CD4-positive, alpha-beta T cell treated with Interleukin-4 for 4 hours (primary cell): ENCODE measurements at places on chromosomes 5 and 9.

- no peak for DNase-seq
These were observed 4.7 kb downstream of the PLIN2 start for GRCh38 chr9:19122490-19123042.

DNA sequence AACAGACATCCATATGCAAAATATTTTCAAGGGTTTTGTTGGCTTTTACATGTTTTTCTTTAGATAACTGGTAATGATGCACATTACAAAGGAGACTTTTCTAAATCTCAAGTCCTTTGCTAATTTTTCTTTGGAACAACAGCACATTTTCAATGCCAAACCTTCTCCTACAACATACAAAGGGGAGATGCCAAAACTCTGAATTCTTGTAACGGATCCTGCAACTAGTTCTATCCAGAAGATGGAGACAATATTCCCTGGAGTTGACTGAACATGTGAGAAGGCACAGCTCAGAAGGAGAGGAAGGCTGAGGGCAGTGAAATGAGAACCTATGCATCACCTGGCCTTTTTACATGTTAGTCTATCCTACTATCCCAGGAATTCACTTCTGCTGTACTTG is 21.0 kb downstream of the DNAJA1 start:
- no peak for DNase-seq

DNA sequence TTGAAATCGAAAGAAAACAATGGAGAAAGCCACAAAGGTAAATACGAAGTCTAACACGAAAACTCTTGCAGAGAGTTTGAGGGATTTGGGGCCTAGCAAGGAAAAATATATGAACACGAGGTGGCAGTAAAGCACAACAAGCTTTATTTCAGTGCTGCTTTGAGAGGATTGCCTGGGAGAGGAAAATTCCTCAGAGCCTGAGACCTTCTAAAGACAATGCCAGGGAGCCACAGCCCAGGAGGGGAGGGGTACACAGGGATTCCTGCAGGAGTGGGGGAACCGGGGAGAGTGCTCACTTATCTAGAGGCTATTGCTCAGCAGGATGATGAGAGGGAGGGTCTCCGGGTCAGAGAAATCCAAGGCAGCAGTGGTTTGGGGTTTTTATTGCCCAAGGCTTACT is 134.9 kb upstream of the ADCY2 start:
- no peak for DNase-seq

- DNase-seq = no peak
These were observed 141.5 kb downstream of the GABRG2 start for GRCh38 chr5:162209005-162209605.

DNA sequence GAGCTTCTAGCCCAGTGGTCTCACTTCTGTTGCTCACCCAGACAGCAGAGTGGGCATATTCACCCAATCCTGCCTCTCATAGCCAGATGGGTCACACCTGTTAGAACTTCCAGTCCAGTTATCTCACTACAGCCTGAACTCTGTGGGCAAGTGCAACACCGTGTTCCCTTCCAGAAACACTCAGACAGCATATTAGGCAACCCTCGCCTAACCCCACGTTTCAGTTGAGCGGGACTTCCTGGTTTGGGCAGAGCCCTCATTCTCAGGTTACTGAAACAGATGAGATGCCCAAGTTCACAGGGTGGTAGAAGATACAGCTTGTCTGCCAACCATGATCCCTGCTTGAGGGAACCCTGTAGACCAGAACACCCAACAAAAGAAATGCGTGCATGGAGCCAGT is 538.2 kb downstream of the CYLC2 start:
- DNase-seq = no peak

GRCh38 chr9:83006378-83006777 is 56.6 kb downstream of the RASEF start:
- no peak for DNase-seq

DNA sequence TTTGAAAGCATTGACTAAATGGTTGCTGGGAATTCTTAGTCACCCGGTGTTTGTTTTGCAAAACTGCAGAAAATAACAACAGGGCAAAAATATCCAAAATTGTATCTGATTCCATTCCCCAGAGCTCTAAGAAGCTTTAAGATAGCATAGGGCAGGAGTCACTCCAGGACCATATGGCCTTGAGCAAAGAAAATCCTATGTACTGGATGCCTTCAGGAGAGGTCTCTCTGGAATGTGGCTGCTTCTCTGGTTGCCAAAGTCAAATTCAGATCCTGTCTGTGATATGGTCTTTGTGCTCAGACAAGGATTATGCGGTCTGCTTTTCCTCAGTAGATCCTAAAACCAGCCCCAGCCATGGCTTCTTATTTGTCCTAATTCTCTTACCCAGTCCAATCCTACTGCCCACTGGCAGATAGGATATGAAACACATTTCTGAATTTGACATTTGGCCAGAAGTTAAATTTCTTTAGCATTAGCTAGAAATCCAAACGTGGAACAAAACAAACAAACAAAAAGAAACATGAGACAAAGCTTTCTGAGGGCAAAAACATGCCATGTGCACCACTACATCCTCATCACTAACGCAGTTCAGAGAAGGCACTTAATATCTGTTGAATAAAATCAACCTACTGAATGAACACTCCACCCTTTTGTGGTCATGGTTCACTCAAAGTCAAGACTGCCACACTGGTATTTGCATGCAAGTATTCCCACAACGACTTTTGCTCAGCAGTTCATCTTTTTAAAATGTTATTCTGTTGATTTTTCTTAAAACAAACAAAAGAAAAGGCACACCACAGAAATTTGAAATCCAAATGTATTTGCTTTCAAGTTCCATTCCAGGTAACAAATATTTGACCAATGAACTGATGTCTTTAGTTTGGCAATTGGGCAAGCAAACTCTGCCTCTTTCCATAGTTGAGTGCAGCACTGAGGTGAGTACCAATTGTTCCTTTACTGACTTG is 165.7 kb downstream of the TRPM6 start:
- no peak for DNase-seq

DNA sequence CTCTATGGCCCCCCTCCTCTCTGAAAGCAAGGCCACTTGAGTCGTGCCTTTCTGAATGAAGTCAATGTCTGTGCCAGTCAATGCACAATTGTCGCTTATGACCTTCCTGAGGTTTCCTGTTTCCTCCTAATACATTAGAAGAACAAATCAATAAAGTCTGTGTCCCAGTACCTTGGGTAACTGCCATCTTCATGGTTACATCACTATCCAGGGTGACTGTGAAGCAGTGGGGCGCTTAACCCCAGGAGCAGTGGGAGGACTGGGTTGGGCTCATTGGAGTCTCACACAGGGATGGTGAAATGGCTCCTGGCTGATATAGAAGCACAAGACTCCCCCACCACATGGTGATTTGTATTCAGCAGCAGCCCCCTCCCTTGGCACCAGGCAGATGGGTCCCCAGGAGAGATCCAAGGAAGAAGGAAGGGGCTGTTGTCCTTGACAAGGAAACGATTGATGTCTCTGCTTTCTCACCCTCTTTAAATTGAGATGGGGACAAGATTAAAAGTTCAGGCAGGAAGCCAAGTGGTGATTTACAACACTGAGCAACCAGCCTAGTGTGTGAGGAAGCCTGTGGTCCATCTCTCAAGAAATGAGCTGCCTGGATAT is 261.9 kb upstream of the ZNF462 start:
- no peak for DNase-seq

DNA sequence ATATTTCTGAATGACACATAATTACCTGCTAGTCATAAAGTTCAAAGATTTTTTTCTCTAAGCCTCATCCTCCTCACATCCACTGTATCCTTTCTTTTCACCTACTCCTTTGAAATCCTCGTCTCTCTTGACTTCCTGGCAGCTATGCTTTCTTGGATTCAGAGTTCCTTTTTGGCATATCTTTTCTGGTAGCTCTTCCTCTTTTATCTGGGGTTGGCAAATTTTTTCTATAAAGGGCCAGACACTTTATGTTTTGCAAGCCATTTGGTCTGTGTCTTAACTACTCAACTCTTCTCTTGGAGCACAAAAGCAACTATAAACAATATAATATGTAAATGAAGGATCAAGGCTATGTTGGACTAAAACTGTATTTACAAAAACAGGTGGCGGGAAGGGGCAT is 197.5 kb downstream of the KIAA0825 start:
- DNase-seq = no peak

DNA sequence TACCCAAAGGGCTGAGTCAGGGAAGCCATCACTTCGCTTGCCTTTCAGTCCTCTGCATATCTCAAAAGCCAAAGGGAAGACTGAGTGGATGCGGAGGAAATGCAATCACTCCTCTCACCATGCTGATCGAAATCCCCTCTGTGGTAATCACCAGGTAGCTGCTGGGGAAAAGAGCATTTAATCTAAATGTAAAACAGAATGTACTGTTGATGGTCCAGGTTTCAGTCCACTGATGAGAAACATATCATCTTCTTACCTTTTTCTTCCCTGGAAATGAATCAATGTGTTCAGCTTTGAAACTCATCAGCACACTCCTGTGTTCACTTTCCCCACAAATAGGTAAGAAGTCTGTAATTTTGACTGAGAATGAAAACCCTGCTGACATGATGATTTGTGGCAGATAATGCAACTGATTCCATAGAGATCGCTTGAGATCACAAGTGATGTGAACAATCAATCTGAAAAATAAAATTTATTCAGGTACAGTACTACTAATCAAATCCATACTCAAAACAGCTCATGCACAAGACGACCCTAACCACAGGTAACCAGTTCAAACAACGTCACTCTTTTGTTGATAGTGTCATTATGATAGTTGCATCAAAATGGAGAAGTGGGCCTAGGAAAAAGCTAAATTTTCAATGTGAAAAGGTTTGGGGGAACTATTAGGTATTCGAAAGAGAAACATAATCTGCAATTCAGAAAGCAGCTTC is 454.0 kb upstream of the RGMB start:
- DNase-seq = no peak
